Ammon's horn (tissue), 1 donor: ENCODE measurements at places on chromosomes 5 and 9.

- DNase-seq: no peak
Observed at GRCh38 chr9:88892724-88893123, 98.5 kb upstream of the S1PR3 start.

GRCh38 chr9:98579700-98580099 is 129.0 kb downstream of the GABBR2 start:
- no peak for DNase-seq

DNA sequence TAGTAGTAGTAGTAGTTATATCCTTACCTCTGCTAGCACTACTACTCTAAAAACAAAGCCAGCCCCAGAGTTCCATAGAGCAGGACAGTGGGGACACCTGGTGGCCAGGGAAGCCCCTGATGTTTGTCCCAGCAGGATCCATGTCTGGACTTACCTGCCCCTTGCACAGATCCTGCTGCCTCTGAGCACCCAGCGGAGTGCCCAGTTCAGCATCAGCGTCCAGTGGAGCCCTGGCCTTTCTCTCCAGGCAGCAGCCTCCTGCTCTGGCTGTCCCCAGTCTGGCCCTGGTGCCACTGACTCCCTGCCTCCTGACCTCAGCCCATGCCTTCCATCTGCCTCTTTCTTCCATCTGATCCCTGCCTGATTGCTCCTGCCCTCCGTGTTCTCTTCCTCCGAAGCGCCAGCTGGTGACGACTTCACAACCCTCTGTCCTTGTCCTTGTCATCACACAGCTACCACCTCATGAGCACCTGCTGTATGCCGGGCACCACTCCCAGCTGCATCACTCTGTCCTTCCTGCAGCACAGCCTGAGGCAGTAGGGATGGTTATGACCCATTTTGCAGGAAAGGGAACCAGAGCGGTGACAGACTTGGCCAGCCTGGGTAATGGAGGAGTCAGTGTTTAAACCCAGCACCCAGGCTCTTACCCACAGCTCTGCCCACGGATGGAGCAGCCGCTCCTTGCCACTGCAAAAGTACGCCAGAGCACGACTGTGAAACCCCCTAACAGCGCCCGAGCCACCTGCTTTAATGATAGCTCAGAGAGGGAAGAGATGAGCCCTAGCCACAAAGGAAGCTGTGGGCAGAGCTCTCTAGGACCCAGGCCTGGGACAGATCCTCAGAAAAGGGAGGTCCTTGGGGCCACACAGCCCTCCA is 11.5 kb downstream of the SARDH start:
- DNase-seq: peak; percentile 48

DNA sequence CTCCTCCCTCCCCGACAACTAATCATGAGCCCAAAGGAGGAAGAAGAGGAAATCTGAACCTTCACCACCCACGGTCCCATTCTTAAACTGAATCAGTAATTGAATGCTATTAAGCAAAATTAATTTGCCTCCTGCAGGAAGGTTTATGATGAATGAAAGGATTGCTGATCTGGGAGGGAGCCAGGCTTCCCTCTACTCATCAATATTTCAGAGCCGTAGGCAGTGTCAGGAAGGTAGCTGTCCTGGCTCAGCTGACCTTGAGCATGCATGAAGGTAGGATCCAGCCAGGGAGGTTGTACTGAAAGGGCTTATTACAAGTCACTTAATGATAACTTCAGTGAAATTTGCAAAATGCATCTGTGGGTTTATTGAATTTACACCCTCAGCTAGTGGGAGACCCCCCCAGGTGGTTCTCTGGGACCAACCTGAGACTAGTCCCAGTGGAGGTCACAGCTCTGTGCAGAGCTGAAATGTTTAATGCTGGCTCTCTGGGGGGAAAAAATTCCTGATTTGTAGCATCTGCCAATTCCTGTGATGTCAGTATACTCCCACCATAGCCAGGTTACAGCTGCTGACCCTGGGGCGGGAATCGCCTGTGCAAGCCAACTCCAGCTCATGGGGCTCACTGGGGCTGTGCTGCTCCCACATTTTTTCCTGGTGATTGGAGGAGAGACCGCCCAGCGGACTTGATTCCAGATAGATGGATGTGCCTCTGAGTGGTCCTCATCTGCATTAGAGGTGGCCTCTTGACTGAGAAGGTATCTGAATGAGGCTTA is 47.9 kb upstream of the NCS1 start:
- DNase-seq: no peak

DNA sequence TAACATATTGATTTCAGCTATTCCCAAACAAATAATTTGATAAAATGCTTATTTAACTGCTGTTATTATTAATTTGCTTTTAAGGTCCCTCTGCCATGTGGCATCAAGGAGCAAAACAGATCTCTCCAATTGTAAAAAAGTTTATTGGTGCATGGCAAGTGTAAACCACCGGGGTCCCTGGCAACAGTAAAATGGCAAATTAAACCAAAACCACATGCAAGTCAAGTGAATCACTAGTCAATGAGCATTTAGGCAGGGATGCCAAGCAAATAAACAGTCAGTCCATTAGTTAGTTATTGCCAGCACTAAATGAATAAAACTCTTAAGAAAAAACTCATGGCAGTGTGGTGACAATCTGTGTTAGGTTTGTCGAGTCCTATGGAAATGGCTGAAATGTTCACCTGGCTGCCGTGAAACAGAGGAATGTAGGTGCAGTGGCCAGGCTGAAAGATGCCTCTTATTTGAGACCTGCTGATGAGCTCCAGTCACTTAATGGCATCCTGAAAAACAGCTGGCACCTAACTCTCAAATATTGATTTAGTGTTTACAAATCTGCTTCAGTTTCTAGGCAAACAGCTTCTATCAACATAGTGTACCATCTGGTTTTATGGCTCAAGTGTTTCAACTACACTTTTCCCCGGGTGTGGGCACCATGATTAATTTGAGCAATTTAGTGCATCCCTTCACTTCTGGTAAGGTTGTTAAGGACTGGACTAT is 296.5 kb upstream of the ITGA1 start:
- DNase-seq: no peak

- DNase-seq: no peak
Observed at GRCh38 chr9:113454914-113455761, 8.4 kb upstream of the RGS3 start.

DNA sequence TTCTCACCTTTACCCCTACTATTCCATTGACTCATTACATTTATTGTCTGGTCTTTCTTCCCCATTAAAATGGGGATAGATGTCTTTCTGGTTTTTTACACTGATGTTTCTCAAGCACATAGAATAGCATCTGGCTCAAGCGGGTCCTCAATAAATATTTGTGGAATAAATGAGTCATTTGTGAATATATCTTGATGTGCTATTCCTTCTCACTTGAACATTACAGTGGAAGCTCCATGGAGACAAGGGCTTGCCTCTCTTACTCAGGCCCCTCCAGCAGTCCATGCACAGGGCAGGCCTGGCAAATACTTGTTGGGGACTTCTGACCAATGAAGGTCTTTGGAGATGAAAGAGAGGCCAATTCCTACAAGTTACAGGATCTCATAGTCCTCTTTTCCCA is 151.7 kb upstream of the TAS2R1 start:
- no peak for DNase-seq

DNA sequence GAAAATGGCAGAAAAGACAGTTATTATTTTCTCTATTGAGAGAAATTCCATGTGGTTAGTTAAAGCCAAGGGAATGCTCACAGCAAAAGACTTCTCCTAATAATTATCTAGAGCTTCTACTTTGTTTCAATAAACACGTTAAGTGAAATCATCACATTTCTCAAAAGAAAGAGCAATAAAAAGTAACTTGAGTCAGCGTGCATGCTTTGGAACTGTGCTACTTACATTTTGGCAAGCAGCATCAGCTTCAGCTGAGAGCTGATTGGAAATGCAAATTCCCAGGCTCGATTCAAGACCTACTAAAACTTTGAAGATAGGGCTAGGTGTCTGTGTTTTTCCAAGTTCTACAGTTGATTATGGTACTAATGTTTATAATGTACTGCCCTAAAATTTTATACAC is 132.1 kb downstream of the CDH18 start:
- no peak for DNase-seq

DNA sequence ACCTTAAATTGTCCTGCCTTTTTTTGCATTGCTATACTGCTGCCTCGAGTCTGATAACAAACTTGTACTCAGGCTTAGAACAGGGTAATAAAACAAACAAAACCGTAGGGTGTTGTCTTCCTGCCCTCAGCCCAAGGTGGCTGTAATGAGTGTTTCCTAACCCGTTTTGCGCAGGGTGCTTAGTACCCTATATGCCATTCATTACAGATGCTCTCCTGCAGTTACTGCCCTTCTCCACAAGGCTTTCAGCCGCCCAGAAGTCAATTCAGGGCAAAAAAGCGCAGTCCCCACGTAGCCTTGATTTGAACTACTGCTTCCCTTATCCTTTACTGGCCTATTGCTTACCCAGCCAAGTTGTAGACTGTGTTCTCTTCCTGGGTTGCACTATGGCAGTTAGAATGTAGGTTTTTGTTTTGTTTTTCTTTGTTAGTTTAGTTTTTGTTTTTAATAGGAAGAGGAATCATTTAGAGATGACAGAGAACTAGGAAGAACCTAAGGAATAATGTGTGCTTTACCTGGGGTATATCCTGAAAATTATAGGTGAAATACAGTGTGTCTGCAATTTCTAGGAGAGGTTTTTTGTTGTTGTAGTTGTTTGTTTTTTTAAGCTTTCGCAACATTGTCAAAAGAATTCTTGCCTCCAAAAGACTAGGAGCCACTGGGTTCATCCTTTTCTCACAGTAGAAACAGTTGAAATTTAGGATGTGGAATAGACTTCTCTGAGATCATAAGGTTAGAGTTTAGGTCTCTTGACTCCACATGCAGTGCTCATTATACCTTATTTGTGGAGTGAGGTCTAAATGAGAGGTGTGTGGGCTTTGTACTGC is 1.3 kb downstream of the HMGXB3 start:
- DNase-seq: peak; percentile 49

- DNase-seq: no peak
Observed at GRCh38 chr9:135076876-135077430, 10.5 kb upstream of the OLFM1 start.

DNA sequence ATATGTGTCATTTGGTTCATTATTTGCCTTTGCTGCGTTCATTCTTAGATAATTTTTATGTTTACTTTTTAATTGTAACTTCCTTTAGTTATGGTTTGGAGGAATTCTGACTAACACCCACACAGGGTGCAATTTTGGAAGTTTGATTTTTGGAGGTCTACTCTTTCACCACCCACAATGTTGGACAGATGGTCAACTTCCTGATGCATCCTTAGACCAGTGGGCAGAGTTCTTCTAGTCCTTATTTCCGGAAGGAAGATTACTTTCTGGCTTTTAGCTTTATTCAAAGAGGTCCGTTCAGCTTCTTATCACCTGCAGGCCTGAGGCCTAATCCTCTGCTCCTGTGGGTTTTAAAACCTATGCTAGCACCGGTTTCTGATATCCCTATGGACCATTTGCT is 126.7 kb downstream of the MTX3 start:
- DNase-seq: no peak

- DNase-seq: no peak
Observed at GRCh38 chr9:30078195-30078594, 2306.2 kb upstream of the ACO1 start.

- no peak for DNase-seq
Observed at GRCh38 chr5:170499621-170500020, 4.2 kb upstream of the KCNIP1 start.

DNA sequence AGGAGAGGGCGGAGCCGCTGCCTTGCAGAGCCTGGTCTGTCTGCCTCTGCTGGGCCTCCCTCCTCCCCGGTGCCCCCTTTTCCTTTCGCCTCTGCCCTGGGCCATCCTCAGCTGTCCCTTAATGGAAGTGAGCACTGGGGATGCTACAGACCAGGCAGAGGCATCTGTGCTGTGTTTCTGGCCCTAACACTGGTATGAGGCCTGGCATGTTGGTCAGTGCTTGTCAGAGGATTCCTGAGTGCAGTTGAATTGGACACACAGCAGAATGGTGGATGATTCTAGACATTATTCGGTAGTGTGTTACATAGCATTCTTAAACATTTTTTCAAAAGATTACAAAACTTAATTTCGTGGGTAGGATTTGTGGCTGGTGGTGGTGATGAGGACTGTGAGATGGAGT is 88.6 kb downstream of the EHMT1 start:
- DNase-seq: no peak

DNA sequence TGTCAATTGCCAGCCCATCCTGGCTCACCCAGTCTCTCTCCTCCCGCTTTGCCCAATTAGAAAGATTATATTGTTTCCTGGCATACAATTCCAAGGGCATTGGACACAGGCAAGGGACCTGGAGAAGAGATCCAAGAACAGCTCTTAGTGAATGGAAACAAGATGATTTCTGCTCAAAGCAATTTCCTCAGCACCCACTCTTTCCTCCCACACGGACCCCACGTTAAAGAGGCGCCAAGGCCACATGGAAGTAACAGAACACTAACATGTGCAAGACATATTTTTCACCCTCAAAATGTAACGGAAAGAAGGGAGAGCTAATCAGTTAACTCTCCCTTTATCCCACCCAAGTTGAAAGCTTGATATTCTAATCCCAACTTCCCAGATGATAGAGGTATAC is 111.2 kb downstream of the LHFPL2 start:
- no peak for DNase-seq

DNA sequence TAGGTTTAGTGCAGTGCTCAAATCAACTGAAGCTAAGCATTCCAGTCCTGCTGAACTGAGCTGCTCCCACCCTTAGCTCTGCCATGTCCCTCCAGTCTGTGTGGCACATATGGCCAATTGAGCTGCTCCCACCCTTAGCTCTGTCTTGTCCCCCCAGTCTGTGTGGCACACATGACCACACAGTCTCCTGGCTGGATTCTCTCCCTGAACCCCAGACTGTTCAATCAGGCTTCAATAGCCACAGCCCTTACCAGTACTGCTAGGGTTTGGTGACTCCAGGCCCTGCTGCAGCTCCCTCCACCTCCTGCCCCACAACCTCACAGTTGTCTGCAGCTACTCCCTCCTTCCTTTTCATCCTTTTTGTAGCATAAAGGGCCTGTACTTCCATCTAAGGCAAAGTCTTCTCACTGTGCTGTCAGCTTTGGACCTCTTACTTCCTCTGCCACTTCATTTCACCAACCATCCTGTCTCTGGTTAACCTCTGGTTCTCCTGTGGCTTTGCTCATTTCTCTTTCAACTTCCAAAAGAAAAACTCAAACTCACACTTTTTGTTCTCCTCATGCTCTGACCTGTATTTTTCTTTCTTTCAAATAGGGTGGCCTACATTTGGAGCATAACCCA is 50.8 kb downstream of the ADAMTS12 start:
- no peak for DNase-seq

DNA sequence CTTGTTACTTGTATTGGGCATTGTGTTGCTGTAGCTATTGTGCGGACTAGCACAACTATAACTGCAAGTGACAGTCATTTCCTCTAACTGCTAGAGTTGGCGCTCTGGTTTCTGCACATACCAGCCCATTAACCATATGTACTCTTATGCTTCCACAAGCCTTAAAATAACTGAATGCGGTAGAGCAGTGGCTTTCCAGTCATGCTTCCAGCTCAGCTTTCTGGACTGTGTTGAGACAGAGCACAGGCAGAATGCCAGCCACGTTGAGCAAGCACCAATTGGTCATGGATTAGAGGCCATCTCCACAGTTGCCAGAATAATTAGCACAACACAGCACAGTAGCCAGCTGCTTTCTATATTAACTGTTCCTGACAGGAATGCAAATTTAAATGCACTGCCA is 12.2 kb downstream of the INVS start:
- DNase-seq: peak; percentile 89

- DNase-seq: no peak
Observed at GRCh38 chr9:131899296-131900228, 159.7 kb upstream of the RAPGEF1 start.
